ENCODE measurements at places on chromosomes 5 and 9. TPM values are rescaled to one million over a fixed set of nuclear protein-coding genes. Genes with fewer than 3 reads are reported as not detected.

Gene OR1L8
- total RNA-seq = not detected

GRCh38 chr9:13568841-13569601 is 289.5 kb upstream of the MPDZ start:
- DNase-seq = no peak

DNA sequence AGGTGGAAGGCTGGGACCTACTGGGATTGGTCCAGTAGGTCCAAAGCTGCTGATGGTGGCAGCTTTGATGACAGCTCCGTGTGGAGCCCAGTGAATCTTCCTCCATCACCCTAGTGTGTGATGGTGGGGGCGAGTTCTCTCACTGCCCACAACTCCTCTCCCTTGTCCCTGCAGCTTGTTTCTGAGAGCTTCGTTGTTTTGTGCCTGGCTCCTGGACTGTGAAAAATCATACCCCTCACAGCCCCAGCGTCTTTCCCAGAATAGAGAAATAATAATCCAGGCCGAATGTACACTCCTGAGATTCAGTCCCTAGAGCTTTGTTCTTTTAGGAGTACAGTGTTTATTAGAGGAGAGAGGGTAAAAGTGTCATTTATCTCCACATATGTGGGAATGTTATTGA is 372.2 kb downstream of the ENC1 start:
- no peak for DNase-seq

Gene IL3
- not detected for total RNA-seq

Gene SLC28A3
- 0.64 TPM for total RNA-seq

DNA sequence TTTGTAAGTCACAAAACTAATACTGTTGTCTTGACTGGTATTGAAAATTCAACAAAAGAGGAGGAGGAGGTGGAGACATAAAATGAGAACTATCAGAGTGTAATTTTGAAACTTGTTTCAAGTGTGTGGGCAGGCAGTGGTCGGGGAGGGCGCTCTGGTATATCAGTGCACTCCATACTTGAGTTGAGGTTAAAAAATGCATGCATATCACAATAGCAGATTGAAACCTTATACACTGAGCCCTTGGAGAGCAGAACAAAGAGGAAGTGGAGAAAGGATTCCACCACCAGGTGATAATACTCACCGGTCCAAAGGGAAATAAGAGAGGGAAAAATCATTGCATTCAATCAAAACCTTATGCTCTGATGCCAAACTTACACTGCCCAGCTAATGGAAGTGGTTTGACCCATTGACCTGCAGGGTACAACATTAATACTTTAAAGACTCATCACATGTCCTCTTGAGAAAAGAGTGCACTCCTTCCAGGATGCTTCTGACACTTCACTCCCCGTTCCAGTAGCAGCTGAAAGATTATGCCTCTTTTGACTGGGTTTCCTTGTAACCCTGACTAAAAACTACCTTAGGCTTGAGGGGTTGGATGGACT is 79.5 kb upstream of the FAM169A start:
- no peak for DNase-seq

- no peak for DNase-seq
Measured at GRCh38 chr9:37251452-37251851, 131.1 kb downstream of the ZCCHC7 start.

Gene CFAP90
- total RNA-seq = not detected

DNA sequence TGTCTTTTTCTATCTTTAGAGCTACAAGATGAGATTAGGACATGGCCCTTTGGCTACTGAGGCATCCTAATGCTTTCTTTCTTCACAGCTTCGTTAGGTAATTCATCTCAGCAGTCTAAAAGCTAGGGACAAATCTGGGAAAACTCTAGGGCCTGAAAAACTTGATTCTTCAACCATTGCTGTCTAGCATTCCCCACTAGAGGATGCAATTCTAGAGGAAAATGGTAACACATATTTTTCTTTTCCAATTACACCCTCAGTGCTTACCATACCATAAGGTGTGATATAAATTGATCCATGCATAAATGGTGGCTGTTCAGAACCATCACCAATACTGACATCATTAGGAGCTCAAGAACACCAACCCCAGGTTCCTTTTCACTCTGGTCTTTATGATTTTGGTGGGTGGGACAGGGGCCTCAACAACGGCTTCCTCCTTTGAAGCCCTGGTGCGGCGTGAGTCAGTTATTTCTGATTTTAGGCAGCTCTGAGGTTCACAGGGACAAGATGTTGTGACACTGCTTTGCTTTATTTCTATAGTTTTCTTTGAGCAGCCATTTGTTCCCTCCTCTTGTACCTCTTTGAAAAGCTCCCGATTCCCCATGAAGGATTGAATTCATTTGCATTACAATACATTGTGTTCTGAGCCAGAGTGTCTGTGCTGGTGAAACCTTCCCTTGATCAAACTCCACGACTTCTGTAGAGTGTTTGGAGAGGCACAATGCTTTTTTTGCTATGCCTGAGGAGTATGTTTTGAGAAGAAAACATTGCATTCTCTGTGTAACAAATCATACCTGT is 526.0 kb upstream of the TRPC7 start:
- no peak for DNase-seq

Gene SHOC1
- total RNA-seq = not detected

- no peak for DNase-seq
Measured at GRCh38 chr5:155729684-155730059, 597.3 kb upstream of the SGCD start.

Gene HTR1A
- not detected for total RNA-seq

DNA sequence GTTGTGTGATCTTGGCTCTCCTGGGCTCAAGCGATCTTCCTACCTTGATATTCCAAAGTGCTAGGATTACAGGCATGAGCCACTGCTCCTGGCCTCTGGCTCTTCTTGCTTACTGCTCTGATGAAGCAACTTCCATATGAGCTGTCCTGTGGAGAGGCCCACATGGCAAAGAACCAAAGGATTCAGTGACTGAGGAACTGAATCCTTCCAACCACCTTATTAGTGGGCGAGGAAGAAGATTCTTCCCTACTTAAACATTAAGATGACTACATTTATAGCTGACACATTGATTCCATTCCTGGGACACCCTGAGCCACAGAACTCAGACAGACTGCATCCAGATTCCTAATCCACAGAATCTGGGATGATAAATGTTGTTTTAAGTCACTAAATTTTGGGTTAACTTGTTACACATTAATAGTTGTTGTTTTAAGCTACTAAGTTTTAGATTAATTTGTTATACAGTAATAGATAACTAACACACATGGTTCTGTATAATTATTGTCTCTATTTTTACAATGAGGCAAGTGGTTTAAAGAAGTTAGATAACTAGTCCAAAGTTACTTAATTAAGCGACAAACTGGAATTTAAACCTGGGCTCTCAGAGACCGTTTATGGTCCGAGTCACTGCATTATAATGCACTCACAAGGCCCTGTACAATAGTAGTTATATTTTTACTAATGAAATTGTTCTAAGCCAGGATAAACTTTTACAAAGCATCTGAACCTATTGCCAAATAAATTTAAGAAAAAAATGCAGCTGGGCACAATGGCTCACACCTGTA is 16.7 kb upstream of the SLCO4C1 start:
- DNase-seq = no peak

Gene MLANA
- total RNA-seq = not detected

GRCh38 chr9:70772601-70773000 is 348.8 kb downstream of the TRPM3 start:
- no peak for DNase-seq

DNA sequence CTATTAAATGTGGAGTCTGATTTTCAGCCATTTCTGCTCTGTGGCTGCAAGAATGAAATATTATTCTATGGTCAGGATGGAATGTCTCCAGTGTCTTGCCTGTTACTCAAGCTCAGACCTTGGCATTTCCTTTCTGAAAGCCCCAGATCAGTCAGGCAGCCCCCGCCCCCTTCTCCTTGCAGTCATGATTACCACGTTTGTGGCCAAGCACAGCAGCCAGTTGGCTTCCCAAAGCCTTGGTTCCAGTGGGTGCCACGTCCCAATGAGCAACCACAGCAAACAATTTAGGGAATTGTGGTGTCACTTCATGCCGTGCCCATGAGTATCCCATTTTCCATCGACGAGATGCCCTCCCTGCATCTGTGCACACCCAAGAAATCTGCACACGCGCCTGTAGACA is 9.7 kb upstream of the OBP2A start:
- DNase-seq = peak; percentile 41

- no peak for DNase-seq
Measured at GRCh38 chr9:33418090-33418489, 15.7 kb upstream of the AQP7 start.
